ENCODE measurements at places on chromosomes 1 and 21.
A peak's percentile ranks its signal among the peaks of the same experiment; 100 is the strongest.

GRCh38 chr1:150146849-150147542, 2.7 kb upstream of the PLEKHO1 start:
- DNase-seq: no peak

DNA sequence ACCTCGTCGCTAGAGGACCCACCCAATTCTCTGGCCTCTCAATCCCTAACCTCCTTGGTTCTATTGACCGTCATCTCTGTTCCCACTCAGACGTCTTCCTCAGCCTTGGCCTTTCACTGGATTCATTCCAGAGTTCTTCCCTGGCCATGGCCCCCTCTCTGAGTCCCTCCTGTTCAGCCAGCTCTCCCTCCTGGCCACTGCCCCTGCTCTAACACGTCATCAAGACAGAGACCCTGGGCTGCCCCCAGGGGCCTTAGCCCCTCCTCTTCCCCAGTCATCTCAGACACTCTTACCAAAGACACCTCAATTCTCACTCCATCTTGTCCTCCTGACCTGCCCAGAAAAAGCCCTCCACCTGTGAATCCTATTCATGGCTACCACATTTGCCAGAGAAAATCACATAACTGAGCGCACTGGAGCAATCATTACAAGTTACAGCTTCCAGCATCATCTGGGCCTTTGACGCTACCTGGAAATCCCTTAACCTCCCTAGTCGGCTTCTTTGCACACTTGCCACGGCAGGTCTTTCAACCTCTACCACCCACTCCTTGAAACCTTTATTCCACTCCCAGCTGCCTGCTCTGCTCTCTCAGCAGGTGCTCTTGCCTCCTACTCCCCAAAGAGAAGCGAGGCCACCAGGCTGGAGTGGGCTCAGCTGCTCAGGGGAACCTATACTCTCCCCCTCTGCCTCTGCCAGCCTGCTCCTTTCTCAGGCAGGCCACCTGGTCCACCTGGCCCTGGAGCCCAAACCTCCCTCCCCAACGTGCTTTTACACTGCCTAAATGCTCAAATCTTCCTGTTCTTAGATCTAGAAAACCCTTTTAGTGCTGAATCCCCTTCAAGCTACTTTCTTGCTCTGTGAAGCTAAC, 14.0 kb downstream of the DCST2 start:
- no peak for DNase-seq

DNA sequence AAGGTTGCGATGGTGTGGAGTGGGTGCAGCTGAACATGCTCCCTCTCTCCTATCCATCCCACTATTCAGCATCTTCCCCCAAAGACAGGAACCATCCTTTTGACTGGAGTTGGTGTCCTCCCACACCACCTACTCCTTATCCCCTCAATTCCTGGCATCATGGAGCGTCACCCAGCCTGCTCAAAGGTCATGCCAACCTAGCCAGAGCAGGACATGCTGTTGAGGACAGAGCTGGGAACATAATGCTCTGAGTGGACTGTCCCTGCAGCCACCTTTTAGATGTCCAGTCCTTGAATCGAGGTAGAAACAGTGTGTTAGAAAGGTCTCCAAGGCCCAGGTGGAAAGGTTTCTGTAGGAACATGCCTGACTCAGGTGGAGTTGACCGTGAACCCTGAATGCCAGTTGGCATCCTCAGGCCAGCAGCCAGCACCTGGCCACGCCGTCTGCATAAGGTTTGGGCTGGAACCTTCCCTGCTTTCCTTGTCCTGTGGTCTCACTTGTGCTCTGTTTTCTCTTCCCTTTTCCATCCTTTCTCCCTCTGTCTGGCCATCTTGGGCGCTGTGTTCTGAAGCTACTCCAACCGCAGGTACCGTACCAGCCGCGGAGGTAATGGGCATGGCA, 52.2 kb upstream of the CNTN2 start:
- DNase-seq: no peak

DNA sequence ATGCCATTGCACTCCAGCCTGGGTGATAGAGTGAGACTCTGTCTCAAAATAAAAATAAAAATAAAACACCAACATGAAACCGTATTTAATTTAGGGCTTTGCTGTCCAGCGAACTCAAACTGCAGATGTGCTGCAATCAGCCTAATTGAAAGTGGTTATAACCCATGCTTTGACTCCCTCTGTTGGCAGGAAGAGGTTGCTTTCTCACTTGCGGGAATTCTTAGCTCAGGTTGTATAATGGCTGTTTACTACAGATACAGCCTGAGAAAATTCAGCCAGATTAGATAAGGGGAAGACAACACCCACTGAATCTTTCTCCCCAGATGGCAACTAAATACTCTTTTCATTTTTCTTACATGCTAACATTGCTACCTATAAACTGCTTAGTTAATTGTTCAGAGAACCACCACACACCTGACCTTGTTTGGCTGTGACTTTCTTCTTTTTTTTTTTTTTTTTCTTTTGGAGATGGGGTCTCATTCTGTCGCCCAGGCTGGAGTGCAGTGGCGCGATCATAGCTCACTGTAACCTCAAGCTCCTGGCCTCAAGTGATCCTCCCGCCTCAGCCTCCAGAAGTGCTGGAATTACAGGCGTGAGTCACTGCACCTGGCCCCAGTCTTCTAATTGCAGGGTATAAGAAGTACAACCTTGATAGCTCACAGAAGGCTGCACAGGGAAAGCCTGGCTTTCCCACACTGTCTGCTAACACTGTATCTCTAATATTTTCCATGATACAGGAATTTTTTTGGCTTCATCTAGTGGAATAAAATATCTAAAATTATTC, 34.6 kb downstream of the DNTTIP2 start:
- DNase-seq: peak; percentile 66

DNA sequence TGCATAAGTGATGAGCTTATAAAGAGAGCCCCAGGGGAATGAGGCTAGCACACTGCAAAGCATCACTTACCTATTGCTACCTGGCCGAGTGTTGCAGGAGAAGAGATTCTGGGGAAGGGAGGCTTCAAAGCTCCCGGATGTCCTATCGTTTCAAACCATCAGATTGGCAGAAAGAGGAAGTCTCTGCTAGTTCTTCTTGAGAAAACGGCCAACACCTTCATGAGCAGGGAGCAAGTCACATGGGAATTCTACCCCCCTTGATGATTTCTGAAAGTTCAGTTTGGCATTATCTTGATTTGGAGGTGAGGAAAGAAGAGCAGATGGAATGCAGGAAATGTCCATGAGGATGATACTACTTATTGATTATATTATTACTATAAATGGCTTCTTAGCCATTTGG, 16.2 kb downstream of the SYF2 start:
- no peak for DNase-seq

- no peak for DNase-seq
These were observed 369.4 kb downstream of the TBX15 start for GRCh38 chr1:118618618-118619340.

DNA sequence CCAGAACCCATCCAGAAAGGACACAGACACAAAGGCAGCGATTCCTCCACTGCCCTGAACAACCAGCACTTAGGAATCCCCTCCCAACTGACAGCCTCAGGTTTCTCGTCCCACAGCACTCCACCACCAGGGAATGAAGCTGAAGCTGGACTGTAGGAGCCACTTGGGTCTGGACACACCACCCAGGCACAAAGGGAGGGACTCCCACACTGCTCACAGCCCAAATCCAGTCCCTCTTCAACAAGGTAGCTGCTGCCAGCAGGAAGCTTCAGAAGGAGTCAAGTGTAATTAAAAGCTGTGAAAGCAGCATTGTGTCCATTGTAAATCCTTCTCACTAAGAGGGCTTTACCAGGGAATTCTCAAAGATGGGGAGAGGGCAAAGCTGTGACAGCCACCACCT, 29.0 kb downstream of the LMX1A start:
- no peak for DNase-seq

DNA sequence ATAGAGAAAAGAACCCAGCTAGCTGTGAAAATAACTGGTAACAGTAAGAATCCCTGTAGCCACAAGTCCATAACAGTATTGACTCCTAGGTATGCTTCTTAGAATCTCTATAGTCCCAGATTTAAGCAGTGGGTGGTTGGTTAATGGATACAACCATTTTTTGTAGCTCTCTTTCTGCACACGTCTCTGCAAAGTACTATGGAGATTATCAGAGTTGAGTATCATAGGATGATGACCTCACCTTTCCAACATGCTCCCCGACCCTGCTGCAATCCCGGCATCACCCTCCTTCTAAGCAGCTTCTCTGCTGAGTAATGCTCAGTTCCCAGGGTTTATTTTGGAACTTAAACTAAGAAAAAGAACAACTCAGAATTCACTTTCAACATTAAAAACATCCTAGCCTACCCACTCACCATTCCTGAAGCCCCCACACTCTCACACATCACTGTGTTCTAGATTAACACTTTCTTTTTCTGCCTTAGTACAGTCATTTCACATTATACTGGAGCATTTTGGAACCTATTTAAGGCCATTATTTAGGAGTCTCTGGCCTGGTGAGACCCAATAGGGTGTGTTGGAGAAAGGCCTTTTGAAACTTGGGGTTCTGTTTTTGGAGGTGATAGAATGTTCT, 2.7 kb downstream of the MLLT11 start:
- DNase-seq: peak; percentile 45

- peak; percentile 56 for DNase-seq
These were observed 14.0 kb upstream of the TBX15 start for GRCh38 chr1:119002028-119002686.

DNA sequence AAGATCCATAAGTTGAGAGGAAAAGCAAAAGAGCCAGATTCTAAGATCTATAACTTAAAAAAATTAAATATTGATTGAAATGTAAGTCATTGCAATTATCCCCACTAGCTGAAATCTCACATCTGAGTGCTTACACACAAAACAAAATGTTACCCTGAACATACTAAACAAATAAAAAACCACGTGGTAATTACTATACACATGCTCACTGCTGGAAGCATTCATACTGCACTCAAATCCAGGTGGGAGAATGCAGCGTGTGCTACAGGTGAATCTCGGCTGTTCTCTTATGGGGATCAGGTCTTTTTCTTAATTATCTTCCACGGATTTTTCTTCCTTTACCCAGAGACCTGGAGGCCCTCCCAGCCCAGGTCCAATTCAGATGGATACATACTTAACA, 74.3 kb downstream of the SDC3 start:
- no peak for DNase-seq

- no peak for DNase-seq
These were observed 4.7 kb downstream of the FRRS1 start for GRCh38 chr1:99761774-99762173.

DNA sequence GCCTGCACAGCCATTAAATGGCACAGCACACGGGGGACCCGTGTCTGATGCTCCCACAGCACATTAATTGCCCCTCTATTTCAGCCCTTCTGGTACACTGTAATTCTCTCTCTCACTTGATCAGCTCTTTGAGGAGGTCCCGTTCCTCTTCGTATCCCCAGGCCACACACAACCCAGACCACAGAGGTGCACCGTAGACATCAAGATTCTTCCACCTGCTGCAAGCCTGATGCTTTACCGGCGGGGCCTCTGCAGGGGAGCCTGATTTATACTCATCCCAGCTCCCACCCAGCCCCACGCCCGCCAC, 759 bp downstream of the SMYD3 start:
- no peak for DNase-seq

GRCh38 chr1:202149566-202149965, 5.0 kb upstream of the ARL8A start:
- no peak for DNase-seq

DNA sequence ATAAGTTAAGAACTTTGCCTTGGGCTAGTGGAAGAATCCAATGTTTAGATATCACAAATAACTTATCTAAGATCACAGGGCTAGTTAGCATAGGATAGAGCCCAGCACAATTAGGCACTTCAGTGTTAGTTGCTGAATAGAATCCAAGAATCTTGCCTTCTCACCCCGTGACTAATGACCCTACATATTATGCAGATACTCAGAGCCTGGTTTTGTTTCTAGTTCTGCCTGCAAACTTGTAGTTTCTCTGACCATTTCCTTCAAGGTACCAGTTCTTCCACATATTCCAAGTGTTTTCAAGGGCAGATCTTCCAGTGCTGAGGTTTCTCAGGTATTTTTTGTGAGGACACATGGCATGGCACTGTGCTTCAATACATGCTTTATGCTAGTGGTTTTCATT, 239.3 kb downstream of the KCNK2 start:
- no peak for DNase-seq

- no peak for DNase-seq
These were observed 6.9 kb upstream of the ANGPTL3 start for GRCh38 chr1:62590255-62590969.

GRCh38 chr1:201254625-201255478, 28.5 kb upstream of the PKP1 start:
- no peak for DNase-seq

- no peak for DNase-seq
These were observed 20.6 kb downstream of the PGBD2 start for GRCh38 chr1:248926401-248927182.

GRCh38 chr1:40753142-40753882, 30.3 kb upstream of the KCNQ4 start:
- DNase-seq: no peak

DNA sequence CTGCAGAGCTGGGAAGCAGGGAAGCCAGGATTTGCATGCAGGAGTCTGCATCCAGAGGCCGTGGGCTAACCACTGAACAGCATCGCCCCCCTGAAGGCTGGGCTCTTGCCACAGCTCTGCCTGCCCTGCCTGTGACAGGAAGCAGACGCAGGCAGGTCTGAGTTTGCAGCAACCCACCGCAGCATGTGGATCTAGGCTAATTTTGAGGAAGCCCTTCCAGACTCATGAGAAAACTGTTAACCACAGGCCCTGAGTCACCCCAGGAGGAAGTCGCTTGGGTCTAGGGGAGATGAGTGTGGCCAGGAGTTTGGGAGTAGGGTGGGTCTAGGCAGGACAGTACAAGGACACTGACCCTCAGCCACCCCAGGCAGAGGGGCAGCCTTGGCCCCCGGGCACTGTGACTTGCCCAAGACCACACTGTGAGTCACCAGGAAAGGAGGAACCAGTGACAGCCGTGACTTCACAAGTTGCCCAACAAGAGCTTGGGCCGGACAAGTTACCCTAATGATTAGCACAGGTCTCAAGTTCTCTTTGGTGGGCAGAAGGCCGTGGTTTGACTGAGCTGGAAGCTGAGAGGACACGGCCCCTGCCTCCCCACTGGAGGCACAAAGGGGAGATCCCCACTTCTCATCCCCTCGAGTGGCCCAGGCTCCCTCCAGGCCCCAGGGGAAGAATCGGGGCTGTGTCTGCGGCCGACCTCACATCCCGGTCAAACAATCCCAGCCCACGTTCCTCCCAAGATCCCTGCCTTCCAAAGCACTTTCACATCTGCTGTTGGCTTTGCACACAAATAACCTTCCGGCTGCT, 826 bp downstream of the LAPTM5 start:
- peak; percentile 49 for DNase-seq

GRCh38 chr1:54623216-54624007, at the start of gene FAM151A:
FAM151A (minus strand) TSS chr1:54623525; CDS start chr1:54623395, 130 bp downstream.
- no peak for DNase-seq

DNA sequence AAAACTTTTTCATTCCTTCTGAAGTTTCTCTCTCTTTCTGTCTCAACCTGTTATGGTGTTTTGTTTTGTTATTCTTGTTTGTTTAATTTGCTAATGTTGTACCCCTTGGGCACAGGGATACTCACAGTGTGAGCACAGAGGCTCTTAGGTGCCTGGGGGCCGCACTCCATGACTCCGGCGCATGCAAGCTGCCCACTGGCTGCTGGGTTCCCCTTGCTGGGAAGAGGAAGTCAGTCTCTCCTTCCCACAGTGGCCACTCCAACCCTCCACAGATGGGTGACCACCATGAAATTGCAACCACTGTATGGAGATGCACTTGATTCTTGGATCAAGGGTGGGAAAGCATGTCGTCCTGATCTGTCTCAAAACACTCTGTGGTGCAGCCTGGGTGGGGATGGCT, 4.6 kb upstream of the CD1A start:
- no peak for DNase-seq

GRCh38 chr1:70807088-70807664, 240.4 kb downstream of the PTGER3 start:
- no peak for DNase-seq

GRCh38 chr21:15850645-15851044, 120.9 kb downstream of the USP25 start:
- DNase-seq: no peak

- no peak for DNase-seq
These were observed 203.7 kb downstream of the PLA2G4A start for GRCh38 chr1:187032316-187032981.

Data from AG09319 (cell line).